ENCODE measurements at places on chromosomes 16 and 17.

GRCh38 chr17:36848008-36848902, 89.0 kb upstream of the LHX1 start:
- DNase-seq = no peak

DNA sequence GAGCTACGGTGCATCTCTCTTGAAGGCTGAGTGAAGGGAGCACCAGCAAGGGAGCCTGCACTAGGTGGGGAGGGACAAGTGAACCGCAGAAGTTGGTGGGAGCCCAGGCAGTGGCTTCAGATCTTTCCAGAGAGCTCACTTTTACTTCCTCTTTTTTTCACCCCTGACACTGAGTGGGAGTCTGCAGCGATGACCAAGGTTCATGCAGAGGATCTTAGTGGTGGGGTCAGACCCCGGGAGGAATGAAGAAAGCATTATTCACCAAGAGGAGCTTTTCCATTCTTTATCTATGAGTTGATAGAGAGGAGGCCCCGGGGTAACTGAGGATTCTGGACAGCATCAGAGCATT, 3.0 kb upstream of the CCL2 start:
- no peak for DNase-seq

DNA sequence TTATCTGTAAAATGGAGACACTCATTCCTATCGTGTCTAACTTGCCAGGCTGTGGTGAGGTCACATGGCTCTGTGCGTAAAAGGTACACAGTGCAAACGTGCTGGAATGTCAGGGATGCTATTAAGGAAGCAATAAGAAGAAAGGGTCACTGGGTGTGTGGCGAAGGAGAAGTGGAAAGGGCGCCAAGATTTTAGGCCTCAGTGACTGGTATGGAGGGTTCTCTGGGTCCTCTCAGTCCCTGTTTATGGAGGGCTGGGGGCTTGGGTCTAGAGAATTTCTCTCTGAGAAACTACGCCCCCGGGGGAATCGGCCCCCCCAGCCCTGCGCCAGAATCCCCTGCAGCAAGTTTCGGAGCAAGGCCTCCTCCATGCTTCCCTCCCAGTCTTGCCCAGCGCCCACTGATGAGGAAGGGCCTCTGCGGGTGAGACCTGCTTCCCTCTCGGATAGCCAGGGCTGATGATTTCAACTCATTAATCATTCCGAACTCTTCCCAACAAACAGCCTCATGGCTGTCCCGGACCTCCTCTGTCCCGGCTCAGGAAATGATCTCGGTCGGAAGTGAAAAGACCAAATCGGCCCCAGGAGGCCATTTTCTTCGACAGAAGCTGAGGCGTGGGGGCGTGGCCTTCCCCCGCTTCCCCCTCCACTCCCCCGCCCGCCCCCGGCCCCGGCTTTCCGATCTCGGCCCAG, 1.2 kb upstream of the HEXIM1 start:
- DNase-seq = peak; percentile 66

- DNase-seq = no peak
Measured at GRCh38 chr17:39238311-39238972, 12.7 kb upstream of the STAC2 start.

GRCh38 chr17:3886776-3887175, 6.1 kb downstream of the CAMKK1 start:
- DNase-seq = no peak

- DNase-seq = peak; percentile 50
Measured at GRCh38 chr17:60381958-60382357, 10.0 kb downstream of the USP32 start.

GRCh38 chr17:48814504-48814903, 2.5 kb downstream of the TTLL6 start:
- DNase-seq = peak; percentile 69

DNA sequence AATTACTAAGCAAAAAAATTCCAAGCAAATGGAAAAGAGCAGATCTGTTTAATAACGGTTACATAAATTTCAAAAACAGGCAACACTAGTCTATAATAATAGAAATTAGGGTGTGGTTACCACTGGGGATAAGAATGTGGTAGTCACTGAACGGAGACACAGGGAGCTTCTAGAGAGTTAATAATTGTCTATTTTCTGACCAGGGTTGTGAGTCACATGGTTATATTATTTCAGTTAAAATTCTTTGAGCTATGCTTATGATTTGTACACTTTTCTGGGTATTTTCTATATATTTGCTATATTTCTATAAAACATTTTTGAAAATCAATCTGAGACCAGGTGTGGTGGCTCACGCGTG, 433.9 kb upstream of the MAF start:
- DNase-seq = no peak

GRCh38 chr17:51044976-51045375, 75.7 kb downstream of the SPAG9 start:
- DNase-seq = no peak

DNA sequence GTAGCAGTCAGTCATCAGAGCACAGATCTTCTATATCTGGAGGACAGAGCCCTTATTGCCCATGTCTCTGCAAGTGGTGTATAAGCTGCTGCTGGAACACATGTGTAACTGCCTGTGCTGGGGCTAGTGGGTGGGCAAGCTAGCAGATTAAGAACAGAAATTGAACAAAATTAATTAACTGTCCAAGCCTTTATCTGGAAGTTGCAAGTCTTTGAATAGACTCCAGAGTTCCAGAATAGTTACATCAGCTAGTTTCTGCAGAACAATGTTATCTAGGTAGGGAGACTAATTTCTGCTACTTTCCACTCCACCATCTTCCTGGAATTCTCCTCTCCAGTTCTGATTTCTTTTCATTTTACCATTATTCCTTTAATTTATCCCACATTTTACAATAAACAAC, 287.3 kb downstream of the ZFHX3 start:
- DNase-seq = no peak

GRCh38 chr17:28178800-28179199, 136.3 kb downstream of the NLK start:
- no peak for DNase-seq

- no peak for DNase-seq
Measured at GRCh38 chr16:79856581-79856980, 256.0 kb upstream of the MAF start.

GRCh38 chr16:81138831-81139557, 42.8 kb upstream of the GCSH start:
- DNase-seq = no peak

- no peak for DNase-seq
Measured at GRCh38 chr17:53659181-53659580, 163.5 kb upstream of the KIF2B start.

GRCh38 chr17:4999430-5000093, 1.8 kb downstream of the KIF1C start:
- no peak for DNase-seq

GRCh38 chr16:27544671-27545070, 5.0 kb downstream of the GTF3C1 start:
- no peak for DNase-seq

- no peak for DNase-seq
Measured at GRCh38 chr16:85238233-85238647, 126.0 kb upstream of the CIBAR2 start.

- peak; percentile 22 for DNase-seq
Measured at GRCh38 chr17:488993-489757, 136.6 kb upstream of the RPH3AL start.

DNA sequence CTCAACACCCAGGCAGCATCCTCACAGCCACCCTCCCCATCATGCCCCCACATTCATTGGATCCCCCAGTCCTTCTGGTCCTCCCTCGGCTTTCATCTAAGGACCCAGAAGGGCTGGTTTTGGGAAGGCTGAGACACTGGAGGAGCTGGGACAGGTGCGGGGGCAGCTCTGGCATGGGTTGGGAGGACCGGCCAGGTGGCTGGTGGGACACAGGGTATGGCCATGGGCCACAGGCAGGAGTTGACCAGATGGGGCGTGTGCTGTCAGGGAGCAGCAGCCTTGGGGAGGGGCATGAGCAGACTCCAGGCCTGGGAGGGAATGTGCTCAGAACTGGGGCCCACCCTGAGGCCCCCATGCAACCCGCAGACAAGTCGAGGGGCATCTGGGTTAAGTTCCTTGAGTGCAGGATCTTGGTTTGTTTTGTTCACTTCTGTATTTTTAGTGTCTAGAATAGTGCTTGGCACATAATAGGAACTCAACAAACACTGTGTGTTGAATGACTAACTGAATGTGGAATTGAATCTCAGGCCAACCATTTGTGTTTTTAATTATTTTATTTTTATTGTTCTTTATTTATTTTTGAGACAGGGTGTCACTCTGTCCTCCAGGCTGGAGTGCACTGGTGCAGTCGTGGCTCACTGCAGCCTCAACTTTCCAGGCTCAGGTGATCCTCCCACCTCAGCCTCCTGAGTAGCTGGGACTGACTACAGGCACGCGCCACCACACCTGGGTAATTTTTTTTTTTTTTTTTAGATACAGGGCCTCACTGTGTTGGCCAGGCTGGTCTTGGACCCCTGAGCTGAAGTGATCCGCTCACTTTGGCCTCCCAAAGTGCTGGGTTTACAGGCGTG, 5.6 kb downstream of the P2RX1 start:
- no peak for DNase-seq

- DNase-seq = no peak
Measured at GRCh38 chr17:69434164-69434579, 19.7 kb downstream of the MAP2K6 start.

- DNase-seq = no peak
Measured at GRCh38 chr16:2816751-2817339, at the start of gene PRSS21. TSS of gene PRSS21 (plus strand) at chr16:2817237. CDS start at chr16:2817269, 32 bp downstream.

DNA sequence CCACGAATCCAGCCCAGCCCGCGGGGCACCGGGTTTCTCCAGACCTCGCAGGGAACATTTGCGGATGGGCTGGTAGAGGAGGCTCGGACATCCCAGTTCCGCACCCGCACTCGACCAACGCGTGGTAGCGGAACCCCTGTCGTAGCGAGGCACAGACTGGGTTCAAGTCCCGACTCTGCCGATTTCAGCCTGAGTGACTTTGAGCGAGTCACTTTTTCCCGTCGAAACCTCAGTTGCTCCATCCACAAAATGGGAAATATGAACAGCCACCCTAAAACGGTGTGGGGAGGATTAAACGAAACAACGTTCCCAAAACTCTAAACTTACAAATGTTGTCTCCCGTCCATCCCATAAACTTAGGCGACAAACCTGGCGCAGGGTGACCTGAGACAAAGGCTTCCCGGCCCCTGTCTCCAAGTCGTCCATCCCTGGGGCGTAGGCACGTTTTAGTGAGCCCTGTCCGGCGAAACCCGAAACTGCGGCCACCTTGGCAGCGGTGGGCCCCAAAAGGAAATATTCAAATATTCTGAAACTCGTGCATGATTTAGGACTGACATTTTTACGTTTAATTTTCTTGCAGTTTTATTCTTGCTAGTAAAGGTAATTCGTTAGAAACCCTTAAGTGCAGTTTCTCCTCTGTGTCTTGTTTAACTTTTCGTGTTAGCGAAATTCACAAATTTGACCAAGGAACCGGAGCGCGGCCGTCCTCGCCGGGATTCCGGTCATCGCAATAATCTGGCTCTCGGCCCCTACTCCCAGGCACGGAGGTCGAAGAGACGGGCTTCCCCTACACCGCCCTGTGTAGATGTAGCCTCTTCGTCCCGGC, 1.9 kb upstream of the MLLT6 start:
- peak; percentile 13 for DNase-seq

GRCh38 chr17:29617481-29618271, 5.0 kb downstream of the CORO6 start:
- peak; percentile 60 for DNase-seq

DNA sequence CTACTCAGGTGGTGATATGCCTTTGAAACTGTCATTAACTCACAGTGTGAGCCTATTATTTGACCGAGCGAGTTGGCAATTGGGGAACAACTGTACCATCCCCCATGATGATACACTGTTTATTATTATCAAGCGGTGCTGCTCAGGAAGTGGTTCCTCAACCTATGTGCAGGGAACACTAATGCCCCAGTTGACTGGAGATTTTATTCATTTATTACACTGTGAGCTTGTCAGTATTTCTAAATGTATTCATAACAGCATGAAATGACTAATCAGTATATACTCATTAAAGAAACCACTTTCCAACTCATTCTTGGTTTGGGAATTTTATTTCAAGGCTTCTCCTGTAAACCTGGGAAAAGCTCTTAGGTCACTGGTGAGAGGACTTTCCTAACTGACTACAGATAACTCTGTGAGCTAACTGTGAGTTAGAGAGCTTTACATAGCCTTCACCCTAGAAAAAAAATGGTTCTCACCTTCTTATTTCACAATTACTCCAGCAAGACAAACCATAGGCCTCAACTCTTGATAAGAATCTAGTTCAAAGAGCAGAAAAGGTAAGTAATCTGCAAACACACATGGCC, 42.4 kb downstream of the NXPH3 start:
- DNase-seq = no peak

DNA sequence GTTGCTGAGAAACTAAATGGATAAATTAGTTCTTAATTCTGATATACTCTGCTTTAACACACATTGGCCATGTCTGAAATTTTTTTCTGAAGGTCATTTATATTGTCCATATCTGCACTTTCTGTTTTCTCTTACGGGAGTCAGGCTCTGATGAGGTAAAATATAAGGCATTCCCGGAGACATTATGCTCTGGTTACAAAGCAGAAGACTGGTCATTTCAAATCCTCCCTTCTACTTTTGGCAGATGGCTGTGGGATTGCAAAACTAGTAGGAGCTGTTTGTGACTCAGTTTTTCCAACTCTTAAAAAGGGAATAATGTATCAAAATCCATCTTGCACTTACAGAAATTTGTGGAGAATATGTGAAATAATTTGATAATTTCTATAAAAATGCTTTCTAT, 92.2 kb upstream of the CPHXL start:
- no peak for DNase-seq

DNA sequence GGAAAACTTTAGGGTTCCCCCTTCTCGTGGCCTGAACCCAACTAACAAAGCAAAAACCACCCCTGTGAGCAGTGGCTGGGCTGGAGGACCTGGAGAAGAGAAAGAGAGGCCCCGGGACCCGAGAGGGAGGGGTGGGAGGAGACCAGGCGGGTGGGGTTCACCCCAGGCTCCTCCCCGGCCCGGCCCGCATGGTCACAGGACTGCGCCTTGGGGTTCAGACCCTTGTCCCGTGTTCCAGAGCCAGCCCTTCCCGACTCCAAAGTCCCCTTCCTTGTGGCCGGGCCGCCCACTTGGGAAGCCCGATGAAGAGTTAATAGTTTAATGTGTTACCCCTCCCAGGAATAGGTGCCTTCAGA, 852 bp downstream of the MARVELD3 start:
- no peak for DNase-seq

DNA sequence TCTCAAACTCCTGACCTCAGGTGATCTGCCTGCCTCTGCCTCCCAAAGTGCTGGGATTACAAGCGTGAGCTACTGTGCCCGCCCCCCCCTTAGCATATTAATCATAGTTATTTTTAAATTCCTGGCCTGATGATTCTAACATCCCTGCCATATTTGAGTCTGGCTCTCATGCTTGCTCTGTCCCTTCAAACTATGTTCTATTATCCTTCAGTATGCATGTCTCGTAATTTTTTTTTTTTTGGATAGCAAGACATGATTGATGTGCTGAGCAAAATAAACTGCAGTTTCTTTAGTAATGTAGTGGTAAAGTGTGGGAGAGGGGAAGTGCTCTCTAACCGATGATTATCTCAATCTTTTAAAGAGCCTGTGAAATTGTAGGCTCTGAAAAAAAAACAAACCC, 34.3 kb upstream of the TMEM92 start:
- no peak for DNase-seq

DNA sequence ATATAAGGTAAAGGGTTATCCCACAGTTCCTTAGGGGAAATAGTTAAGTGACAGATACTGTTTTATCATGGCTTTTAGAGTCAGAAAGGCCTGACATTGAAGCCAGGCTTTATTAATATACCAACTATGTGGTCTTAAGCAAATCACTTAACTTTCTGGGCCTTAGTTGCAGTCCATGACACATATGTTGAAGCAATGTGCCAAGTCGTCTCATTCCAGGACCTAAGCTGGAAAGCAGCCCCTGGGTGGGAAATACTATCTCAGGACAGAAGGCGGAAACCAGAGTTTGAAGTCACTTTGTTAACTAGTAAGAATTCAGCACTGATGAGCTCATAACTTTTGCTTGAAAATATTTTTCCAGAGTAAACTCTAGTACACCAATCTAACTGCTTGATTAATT, 80.0 kb downstream of the USP32 start:
- DNase-seq = no peak
